Liver (tissue), 10 donors: ENCODE measurements at places on chromosomes 16 and 17.

GRCh38 chr17:74148446-74148845 is 55.0 kb upstream of the RPL38 start:
- peak; percentile 13 for DNase-seq

- no peak for DNase-seq
Measured at GRCh38 chr16:50594308-50595260, 46.4 kb downstream of the NKD1 start.

DNA sequence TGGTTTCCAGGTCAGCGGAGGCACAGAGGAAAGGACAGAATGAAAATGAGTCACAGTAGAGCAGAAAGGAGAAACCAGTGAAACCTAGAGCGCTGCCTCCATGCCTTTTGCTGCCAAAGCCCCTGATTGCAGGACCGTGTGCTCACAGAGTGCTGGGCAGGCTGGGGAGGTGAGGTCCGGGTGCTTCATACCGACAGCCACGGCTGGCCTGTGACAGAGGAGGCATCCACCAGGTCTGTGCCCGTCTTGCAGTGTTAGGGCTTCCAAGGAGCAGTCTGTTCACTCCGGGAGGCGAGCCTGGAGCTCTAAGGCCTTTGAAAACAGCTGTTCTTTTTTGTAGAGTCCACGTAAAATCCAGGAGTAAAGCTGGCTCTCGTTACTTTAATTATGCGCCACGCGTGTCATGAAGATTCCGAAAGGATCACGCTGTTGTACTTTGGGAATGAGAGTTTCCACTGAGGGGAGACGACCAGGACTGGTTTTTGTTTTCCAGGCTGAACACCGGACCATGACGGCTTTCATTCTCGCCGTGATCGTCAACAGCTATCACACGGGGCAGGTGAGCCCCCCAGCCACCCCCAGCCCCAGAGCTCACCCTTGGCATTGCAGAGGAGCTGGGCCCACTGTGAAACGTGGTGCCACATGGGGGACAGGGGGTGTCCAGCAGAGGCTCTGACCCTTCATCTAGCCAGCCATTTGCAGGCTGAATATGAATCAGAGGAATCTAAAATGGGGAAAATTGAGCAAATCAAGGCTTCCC is 108.5 kb upstream of the CHMP6 start:
- DNase-seq, result no peak

- DNase-seq, result no peak
Measured at GRCh38 chr16:79784007-79784406, 183.5 kb upstream of the MAF start.

DNA sequence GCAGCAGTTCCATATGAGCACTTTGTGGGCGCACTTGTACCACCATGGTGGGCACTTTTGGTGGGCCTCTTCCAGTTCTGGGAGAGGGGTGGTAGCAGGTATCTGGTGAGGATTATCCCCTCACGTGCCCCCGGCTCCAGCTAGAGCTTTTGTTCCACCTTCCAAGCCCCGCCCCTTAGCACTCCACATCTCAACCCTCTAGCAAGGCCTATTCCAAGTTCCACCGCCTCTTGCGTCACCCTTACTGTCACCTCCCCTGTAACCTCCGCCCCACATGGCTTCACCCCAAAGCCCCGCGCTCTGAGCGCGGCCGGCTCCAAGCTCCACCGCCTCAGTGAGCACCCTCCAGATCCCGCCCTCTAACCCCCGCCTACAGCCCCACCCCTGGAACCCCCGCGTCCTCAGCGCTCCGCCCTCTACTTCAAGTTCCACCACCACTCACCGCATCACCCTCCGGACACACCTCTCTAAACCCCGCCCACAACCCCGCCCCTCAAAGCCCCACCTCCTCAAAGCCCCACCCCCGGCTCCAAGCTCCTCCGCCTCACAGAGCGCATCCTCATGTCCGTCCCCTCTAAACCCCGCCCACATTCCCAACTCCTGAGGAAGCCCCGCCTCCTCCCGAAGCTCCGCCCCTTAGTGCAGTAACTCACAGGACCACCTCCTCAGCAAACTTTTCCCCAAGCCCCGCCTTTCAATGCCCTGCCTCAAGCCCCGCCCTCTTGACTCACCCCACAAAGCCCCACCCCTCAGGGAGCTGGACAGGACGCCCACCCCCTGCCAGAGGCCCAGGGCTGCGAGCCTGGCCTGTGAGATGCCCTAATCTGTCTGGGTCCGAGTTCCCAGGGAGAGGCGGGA is 11.1 kb downstream of the SCN4A start:
- peak; percentile 80 for DNase-seq

- no peak for DNase-seq
Measured at GRCh38 chr17:29642171-29642611, 19.5 kb upstream of the CORO6 start.

- no peak for DNase-seq
Measured at GRCh38 chr17:68662037-68662432, 60.9 kb upstream of the FAM20A start.
